Activated CD8-positive, alpha-beta memory T cell treated with anti-CD3 and anti-CD28 coated beads, Interleukin-2, amount 10 ng/mL, durations not matched to agents 7 days and 5 days (primary cell): ENCODE measurements at places on chromosomes 12 and 14.

DNA sequence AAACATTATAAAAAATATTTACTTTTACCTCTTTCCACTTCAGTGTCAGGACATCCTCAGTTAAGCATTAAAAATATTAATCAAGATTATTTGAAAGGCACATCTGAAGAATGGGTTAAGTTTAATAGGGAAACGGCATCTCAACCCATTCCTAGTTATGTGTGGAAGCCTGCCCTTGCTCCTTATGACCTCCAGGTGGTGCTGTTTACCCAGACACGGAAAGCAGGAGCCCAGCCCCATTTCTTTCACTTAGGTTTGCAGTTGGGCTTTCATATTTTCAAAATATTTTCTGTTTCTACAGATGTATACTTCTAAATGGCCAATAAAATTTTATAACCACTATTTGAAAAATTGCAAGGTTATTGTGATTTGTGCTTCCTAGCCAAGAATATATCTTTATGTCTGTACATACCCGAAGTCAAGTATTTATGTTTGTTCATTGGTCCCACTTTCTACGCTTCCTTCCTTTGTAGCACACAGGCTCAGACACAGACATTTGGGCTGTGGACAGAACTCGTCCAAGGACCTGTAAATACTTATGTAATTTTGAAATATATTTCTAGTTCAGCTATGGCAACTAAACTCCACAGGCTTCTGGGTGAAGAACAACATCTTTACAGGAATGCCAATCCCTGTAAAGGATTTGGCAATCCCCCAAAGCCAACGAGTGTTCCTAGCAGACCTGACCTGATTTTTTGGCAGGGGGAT lies 247.1 kb downstream of the AKAP6 start:
- DNase-seq, result peak; percentile 41

DNA sequence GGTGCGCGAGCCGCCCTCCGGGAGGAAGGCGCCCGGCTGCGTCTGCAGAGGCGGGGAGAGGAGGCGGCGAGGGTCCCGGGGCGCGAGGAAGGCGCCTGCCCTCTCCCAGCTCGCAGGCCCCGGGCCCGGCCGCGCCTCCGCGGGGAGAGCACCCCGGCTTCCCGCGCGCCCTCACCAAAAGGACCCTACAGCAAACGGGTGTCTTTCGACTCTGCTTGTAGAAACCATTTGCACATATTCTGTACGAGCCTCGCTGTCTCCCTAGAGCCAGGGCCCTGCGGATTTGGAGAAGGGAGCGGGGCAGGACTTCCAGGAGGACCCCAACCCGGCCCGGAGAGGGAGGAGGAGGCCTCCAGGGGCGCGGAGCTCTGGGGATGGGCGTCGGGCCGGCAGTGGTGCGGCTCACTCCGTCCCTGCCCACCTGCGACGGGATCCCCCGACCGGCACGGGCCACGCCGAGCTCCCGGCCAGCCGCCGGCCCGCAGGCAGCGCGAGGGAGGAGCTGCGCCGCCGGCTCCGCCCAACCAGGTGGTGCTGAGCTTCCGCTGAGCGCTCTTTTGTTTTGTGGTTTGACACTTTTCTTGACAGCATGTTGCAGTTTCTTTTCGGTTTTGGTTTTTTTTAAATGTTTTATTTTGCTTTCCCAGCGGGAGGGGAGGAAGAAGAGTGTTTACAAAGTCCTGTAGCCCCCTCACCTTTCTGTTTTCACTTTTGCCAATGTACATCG lies 103.3 kb upstream of the FKBP4 start:
- peak; percentile 78 for DNase-seq

GRCh38 chr12:42409471-42409870 lies 83.5 kb downstream of the PPHLN1 start:
- DNase-seq, result no peak

- DNase-seq, result no peak
Measured at GRCh38 chr14:34629344-34629656, 648 bp downstream of the SNX6 start.

- DNase-seq, result no peak
Measured at GRCh38 chr12:98699586-98699985, 54.5 kb downstream of the APAF1 start.

DNA sequence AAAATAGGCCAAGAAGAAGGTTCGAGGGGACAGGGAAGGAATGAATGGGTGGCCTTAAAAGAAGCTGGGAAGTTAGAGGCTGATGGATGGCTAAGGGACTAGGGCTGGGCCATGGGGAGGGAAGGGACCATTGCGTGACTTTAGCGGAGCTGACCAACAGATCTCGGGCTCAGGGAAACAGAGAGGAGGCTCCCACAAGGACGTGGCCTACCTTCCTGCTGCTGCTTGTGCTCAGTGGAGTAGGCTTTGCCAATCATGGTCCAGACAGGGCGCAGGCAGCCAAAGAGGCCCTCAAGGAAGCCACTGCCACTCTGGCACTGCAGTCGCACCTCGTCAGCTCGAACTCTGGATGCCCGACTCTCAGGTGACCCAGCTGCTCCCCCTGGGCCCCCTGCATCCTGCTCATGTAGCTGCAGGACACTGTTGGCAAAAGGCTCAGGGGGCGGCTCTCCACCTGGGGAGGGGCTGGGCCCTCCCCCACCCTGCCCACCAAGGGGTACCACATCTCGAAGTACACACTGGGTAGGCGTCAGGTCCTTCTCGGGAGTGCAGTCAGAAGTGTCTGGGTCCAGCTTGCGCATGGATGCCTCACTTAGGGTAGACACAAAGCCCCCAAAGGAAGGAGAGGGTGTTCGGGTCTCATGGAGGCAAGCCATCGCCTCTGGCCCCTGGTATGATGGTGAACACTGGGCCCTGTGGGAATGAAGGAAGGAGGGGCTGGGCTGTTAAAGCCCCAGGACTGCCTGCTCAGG lies 12.3 kb downstream of the MAP3K12 start:
- no peak for DNase-seq

- no peak for DNase-seq
Measured at GRCh38 chr14:55157080-55157479, 28.0 kb downstream of the LGALS3 start.

DNA sequence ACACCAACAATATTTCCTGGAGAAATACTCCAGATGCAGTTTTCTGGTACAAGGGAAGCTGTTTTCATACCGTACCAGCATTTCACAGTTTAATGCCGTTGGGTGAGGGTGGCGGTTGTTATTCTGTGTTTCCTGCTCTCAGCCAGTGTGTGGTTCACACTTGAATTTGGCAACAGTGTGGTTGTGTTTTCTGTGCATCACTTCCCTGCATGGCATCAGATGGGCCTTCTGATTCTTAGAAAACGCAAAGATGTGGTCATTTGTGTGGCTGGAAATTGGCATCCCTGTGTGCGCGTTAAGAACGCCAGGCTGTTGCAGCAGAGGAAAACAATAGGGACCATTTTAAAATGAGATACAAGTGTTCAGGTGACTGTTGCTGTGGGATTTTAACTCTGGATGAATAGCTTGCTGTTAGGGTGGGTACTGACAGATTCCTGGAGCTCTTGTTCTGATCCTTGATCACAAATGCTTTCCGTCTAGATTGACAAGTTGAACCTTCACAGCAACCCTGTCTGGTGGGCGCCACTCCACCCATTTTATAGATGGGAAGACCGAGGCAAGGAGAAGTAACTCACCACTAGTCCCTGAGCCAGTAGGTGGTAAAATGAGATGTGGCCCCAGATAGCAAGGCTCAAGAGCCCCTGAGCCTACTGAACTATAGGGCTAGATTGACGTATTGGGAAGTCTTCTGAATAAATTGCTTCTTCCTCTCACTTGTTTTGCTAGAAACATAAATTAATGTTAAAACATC lies 231.2 kb downstream of the CHST11 start:
- DNase-seq, result peak; percentile 89

- DNase-seq, result no peak
Measured at GRCh38 chr12:121740847-121741246, 28.3 kb downstream of the TMEM120B start.

GRCh38 chr14:39873791-39874190 lies 441.6 kb upstream of the FBXO33 start:
- DNase-seq, result no peak

DNA sequence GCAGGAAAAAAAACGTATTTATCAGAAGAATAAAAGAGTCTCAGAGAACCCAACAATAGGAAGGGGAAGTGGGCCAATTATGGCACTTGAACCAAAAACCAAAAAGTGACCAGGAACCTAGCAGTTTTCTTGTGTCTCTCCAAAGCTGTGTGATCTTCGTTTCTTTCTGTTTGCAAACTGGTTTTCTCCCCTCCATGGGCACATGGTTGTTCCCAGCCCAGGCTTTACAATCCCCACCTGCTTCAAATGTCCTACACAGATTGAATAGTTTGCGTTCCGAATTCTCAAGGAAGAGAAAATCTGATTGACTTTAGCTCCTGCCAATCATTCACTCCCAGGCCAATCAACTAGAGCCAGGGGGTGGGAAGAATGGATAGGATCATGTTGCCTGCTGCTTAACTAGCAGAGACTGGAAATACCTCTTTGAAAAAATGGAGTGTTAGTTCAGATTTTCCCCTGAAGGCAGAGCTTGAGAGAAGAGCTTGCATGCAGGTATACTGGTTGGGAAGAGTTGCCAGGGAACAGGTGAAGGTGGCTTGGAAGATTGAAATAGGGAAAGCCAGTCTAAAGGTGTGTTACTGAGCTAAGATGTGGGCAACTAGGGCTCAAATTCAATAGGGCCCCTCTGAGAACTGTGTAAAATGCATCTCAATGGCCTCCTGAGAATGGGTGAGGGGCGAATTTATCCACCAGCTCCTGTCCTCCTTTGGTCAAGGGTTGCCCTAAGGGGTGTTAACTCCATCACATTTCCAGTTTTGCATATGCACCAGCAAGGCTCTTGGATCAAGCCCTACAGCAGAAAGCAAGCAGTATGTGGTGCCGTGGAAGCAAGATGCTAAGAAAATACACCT lies 106.4 kb upstream of the SRRM4 start:
- no peak for DNase-seq

DNA sequence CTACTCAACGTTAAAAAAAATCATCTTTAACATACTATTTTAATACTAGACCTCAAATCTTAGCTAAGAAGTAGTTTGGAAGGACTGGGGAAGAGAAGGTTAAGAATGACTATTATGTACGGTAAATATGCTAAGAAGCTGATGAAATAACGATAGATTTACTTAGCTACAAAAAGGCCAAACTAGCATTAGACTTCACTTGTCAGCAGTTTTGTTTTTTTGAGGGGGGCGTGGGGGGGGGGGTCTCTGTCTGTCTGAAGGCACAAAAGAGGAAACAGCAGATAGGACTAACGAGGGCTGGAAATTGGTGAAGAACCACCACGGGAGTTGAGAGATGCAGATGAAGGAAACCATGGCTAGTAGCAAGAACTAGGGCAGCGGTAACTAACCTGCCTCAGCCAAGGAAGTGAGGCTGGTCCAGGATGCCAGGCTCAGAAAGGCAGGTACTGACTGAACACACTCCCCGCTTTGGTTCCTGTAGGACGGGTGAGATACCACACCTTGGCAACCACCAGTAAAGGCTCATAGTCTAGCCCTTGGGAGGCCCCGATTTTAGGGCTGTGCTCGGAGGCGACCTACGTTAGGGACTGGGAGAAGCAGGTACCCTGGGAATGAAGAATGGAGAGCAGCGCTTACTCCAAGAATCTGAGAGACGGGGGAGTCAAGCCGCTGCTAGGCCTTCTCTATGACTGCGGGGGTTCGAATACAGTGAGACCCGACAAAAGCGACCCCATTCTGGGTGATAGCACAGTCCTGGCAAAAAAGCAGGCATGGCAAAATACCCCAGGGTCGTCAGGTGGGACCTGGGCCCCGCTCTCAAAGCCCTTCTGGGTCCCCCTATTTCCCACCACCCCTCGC lies 675 bp downstream of the NEDD8 start:
- DNase-seq, result peak; percentile 65

- DNase-seq, result no peak
Measured at GRCh38 chr12:132657004-132657727, 30.0 kb downstream of the POLE start.

DNA sequence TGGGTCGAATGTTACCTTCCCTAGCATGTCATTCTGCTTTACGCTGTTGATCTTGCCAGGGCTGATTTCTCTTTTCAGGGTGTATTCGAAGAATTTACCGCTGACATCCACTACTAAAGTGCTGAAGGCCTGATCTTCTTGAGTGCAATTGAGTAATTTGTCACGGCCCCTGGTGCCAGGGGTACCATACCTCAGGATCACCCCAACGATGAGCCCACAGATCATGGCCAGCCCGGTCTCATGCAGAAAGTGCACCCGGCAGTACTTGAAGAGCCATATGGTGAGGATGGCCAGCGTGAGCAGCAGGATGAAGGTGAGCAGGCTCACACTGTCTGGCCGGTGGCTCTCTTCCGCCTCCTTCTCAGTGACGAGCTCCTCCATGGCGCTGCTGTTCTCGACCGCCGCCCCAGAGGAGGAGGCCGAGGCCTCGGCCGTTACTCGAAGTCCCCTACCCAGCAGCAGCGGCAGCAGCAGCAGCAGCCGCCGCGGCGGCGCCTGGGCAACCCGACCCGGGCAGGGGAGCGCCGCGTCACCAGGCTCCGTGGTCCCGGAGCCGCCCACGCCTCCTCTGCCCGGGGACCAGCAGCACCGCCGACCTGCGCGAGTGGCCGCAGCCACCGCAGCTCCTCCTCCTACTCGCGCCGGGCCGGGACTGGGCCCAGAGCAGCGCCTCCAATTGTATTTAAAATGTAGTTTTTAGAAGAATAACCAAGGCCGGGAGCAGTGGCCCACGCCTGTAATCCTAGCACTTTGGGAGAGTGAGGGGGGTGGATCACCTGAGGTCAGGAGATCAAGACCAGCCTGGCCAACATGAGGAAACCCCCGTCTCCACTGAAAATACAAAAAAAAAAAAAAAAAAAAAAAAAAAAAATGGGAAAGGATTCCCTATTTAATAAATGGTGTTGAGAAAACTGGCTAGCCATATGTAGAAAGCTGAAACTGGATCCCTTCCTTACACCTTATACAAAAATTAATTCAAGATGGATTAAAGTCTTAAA lies 58.5 kb upstream of the TMPO start:
- DNase-seq, result no peak

DNA sequence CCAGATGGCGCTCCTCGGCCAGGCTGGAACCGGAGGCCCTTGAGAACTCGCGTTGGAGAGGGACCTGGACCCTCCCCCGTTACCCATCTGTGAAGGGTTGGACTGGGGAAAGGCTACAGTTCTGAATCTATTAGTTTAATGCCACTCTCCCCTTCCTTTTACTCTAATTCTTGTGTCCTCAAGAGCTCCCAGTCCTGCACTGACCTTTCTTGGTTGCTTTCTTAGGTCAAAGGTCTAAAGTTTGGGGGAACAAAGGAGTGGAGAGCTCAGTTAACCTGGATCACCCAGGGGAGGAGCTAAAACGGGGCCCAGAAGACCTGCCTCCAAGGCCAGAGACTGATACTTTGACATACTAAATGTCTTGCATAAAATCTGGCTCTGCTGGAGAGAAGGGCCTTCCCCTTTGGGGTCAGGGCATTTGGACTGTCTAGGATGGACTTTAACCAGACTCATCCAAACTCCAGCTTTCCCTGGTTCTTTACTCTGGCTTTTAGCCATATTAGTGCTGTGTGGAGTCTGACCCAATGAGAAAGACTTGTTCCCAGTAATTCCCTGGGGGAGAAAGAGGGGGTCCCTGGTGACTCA lies 923 bp upstream of the MLF2 start:
- DNase-seq, result no peak

- peak; percentile 53 for DNase-seq
Measured at GRCh38 chr12:111842556-111843396, 748 bp downstream of the MAPKAPK5 start.
